Pancreas (tissue), 10 donors: ENCODE measurements at places on chromosomes 7 and 10.

GRCh38 chr7:453597-454306 lies 65.9 kb downstream of the PDGFA start:
- no peak overlapping the region for H3K27ac ChIP-seq
- H3K4me1 ChIP-seq, result no peaks in the 10 kb centered on the region
- no peaks in the 10 kb centered on the region for H3K36me3 ChIP-seq
- no peak overlapping the region for H3K4me3 ChIP-seq
- DNase-seq, result no peak
- H3K27me3 ChIP-seq, result no peaks in the 10 kb centered on the region

GRCh38 chr7:82442492-82443035 lies 1.0 kb downstream of the CACNA2D1 start:
- no peaks in the 10 kb centered on the region for H3K36me3 ChIP-seq
- H3K27me3 ChIP-seq, result peaks cover 16% of the 10 kb centered on the region
- no peak overlapping the region for H3K27ac ChIP-seq
- DNase-seq, result no peak
- H3K4me3 ChIP-seq, result peak overlapping the region; percentile 27
- no peaks in the 10 kb centered on the region for H3K4me1 ChIP-seq

GRCh38 chr10:122565766-122566206 lies 5.2 kb downstream of the DMBT1 start:
- no peak overlapping the region for H3K27ac ChIP-seq
- H3K4me1 ChIP-seq, result no peaks in the 10 kb centered on the region
- H3K36me3 ChIP-seq, result no peaks in the 10 kb centered on the region
- peak; percentile 86 for DNase-seq
- peaks cover 8% of the 10 kb centered on the region for H3K27me3 ChIP-seq

DNA sequence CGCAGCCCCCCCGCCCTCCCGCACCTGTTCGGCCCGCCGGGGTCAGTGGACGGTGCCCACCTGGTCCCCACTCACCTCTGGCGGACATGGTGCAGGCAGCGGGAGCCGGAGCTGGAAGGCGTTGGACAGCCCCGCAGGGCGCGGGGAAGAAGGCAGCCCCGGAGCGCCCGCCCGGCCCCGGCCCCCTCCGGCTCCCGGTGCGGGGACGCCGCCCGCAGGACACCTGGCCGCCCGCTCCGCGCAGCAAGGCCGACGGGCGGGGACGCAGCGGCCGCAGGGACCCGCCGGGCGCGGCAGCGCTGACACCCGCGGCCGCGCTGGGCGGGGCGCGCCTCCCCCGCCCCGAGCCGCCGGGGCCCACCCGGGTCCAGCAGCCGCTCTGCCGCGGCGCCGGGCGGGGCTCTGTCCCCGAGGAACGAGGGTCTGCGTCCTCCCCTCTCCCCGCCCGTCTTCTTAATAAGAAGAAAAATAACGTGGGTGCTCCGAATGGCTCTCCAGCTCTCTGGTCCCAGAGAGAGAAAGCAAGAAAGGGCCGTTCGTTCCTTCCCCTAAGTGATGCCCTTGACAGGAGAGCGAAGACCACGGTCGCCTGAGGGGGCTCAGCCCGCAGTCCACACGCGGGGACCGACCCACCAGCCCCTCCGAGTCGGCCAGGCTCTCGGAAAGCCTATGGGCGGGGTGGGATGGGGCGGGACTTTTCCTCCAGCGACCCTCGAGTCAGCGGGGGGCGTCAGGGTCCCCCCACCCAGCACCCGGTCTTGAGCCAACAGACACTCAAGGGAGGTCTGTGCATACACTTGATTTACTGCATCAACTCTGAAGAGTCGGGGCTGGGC lies 53.4 kb upstream of the FHIP2A start:
- no peaks in the 10 kb centered on the region for H3K27me3 ChIP-seq
- peaks cover 11% of the 10 kb centered on the region for H3K4me1 ChIP-seq
- no peak for DNase-seq

- H3K27ac ChIP-seq, result no peak overlapping the region
- DNase-seq, result no peak
- no peaks in the 10 kb centered on the region for H3K4me1 ChIP-seq
- H3K27me3 ChIP-seq, result no peaks in the 10 kb centered on the region
Measured at GRCh38 chr7:24025094-24025493, 258.9 kb upstream of the NPY start.

GRCh38 chr10:102617816-102618215 lies 26.5 kb upstream of the TRIM8 start:
- no peaks in the 10 kb centered on the region for H3K27me3 ChIP-seq
- DNase-seq, result no peak
- H3K4me3 ChIP-seq, result no peak overlapping the region
- H3K4me1 ChIP-seq, result no peaks in the 10 kb centered on the region
- no peak overlapping the region for H3K27ac ChIP-seq

GRCh38 chr10:109937460-109938065 lies 14.3 kb upstream of the XPNPEP1 start:
- no peak for DNase-seq
- H3K36me3 ChIP-seq, result no peaks in the 10 kb centered on the region
- no peaks in the 10 kb centered on the region for H3K27me3 ChIP-seq
- H3K4me1 ChIP-seq, result no peaks in the 10 kb centered on the region

DNA sequence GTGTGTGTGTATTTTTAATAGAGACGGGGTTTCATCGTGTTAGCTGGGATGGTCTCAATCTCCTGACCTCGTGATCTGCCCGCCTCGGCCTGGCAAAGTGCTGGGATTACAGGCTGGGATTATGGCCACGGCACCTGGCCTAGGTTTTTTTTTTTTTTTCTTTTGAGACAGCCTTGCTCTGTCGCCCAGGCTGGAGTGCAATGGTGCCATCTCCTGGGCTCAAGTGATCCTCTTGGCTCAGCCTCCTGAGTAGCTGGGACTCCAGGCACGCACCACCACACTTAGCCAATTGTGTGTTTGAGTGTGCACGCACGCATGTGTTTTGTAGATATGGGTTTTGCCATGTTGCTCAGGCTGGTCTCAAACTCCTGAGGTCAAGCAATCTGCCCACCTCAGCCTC lies 629.8 kb downstream of the ETV1 start:
- H3K4me3 ChIP-seq, result no peak overlapping the region
- H3K27ac ChIP-seq, result no peak overlapping the region
- no peaks in the 10 kb centered on the region for H3K36me3 ChIP-seq
- DNase-seq, result no peak

DNA sequence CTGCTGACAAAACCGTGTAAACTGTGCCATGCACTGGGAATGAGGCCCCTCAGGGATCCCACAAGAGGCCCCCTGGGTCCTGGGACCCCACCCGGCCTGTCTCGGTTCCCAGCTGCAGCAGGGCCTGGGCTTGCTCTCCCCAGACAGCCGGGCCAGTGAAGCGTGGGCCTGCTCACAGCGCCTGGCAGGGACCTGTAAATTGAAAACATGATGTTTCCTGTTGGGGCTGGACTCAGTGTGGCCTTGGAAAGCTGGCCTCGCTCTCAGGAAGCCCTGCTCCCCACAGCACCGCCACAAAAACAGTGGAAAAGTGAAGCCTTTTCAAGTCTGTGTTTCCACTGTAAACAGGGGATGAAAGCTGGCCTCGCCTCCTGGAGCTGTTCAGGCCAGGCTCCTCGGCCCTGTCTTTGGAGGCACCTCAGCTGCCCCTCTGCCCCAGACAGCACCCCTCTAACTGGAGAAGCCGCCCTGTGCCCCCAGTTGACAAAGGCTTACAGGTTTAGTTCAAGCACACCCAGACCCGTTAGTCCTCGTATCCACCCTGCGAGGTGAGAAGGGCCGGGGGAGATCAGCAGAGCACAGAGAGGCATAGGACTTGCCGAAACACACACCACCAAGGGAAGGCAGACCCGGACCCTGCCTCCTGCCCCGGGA lies 108.3 kb downstream of the ZMIZ1 start:
- DNase-seq, result no peak
- H3K36me3 ChIP-seq, result no peaks in the 10 kb centered on the region
- no peak overlapping the region for H3K4me3 ChIP-seq
- H3K4me1 ChIP-seq, result peaks cover 37% of the 10 kb centered on the region
- peak overlapping the region; percentile 0 for H3K27ac ChIP-seq

GRCh38 chr7:129351320-129351719 lies 82.9 kb upstream of the STRIP2 start:
- H3K36me3 ChIP-seq, result no peaks in the 10 kb centered on the region
- no peaks in the 10 kb centered on the region for H3K27me3 ChIP-seq
- no peak overlapping the region for H3K4me3 ChIP-seq
- no peak for DNase-seq

GRCh38 chr7:25090374-25090773 lies 34.7 kb downstream of the CYCS start:
- peaks cover 2% of the 10 kb centered on the region for H3K4me1 ChIP-seq
- H3K4me3 ChIP-seq, result no peak overlapping the region

GRCh38 chr10:109620396-109620795 lies 302.9 kb downstream of the XPNPEP1 start:
- no peaks in the 10 kb centered on the region for H3K27me3 ChIP-seq
- no peaks in the 10 kb centered on the region for H3K36me3 ChIP-seq
- DNase-seq, result no peak
- H3K4me3 ChIP-seq, result no peak overlapping the region

- no peaks in the 10 kb centered on the region for H3K4me1 ChIP-seq
- DNase-seq, result no peak
- no peaks in the 10 kb centered on the region for H3K27me3 ChIP-seq
- H3K27ac ChIP-seq, result no peak overlapping the region
- H3K4me3 ChIP-seq, result no peak overlapping the region
Measured at GRCh38 chr7:16433568-16434122, 12.3 kb upstream of the CRPPA start.

DNA sequence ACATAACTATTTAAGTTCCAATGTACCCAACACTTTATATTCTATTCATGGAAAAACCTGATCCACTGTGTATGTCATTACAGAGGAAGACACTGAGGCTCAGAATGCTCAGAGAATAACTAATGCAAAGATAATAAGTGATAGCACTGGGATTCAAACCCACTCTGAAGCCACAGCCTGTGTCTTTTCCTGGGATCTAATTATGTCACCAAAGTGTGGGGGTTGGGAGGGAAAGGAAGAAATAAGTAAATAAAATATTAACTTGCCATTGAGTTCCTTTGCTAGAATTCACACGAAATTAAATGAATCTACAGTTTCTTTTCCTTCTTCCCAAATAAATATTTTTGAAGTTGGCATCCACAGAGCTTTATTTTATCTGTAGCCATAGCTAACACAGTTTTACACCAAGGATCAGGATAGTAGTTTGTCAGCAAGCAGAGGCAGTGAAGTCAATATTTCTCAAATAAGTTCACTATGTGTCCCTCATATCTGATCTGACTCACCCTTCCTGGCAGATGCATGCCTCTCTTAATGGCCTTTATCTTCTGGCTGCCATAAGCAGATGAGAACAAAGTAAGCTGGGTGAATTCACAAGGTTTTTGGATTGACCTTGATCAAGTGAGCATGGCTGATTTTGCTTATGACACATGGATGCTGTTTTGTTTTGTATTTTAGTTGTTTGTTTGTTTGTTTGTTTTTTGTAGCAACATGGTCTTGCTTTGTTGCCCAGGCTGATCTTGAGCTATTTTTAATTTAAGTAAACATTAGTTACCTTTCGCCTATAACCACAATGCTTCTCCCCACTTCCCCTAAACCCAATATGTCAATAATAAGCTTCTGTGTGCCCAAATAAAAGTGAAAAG lies 6.3 kb downstream of the RAPGEF5 start:
- peaks cover 55% of the 10 kb centered on the region for H3K4me1 ChIP-seq
- H3K27ac ChIP-seq, result no peak overlapping the region
- H3K27me3 ChIP-seq, result no peaks in the 10 kb centered on the region
- no peaks in the 10 kb centered on the region for H3K36me3 ChIP-seq
- DNase-seq, result no peak

DNA sequence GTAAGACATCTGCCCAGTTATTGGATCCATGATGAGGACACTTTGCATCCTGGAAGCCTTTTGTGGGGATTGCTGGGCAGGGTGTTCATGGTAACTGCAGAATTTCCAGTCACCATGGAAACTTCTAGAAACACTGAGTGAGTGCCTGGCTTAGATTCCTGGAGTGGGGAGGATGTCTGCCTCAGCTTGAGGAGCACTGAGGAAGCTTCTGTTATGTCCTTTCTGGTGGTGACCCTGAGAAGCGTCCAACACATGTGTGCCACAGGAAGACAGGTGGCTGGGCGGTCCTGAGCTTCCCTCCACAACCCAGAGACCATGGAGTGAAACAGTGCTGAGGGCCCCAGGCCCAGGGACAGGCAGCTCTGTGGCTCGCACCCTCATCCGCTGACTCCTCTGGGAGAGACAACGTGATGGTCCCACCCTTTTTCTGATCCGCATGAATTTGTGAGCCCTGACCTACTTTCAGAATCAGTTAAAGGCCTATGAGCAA lies 191.8 kb upstream of the CXCL12 start:
- no peaks in the 10 kb centered on the region for H3K36me3 ChIP-seq
- no peak overlapping the region for H3K27ac ChIP-seq
- no peaks in the 10 kb centered on the region for H3K4me1 ChIP-seq
- no peak overlapping the region for H3K4me3 ChIP-seq

GRCh38 chr7:143239813-143240212 lies 18.0 kb downstream of the TAS2R40 start:
- H3K27ac ChIP-seq, result no peak overlapping the region
- no peaks in the 10 kb centered on the region for H3K4me1 ChIP-seq
- H3K27me3 ChIP-seq, result no peaks in the 10 kb centered on the region
- DNase-seq, result no peak
- H3K36me3 ChIP-seq, result no peaks in the 10 kb centered on the region
- no peak overlapping the region for H3K4me3 ChIP-seq

- no peaks in the 10 kb centered on the region for H3K36me3 ChIP-seq
- DNase-seq, result peak; percentile 56
- no peak overlapping the region for H3K27ac ChIP-seq
Measured at GRCh38 chr7:139118234-139118804, 8.8 kb upstream of the ZC3HAV1 start.

GRCh38 chr10:128579280-128579865 lies 453.1 kb upstream of the MKI67 start:
- H3K27me3 ChIP-seq, result peaks cover 3% of the 10 kb centered on the region
- no peak for DNase-seq
- H3K4me1 ChIP-seq, result no peaks in the 10 kb centered on the region

GRCh38 chr7:159036916-159037605 lies 107.6 kb downstream of the VIPR2 start:
- no peak overlapping the region for H3K27ac ChIP-seq
- no peaks in the 10 kb centered on the region for H3K27me3 ChIP-seq
- no peak overlapping the region for H3K4me3 ChIP-seq
- no peaks in the 10 kb centered on the region for H3K4me1 ChIP-seq

DNA sequence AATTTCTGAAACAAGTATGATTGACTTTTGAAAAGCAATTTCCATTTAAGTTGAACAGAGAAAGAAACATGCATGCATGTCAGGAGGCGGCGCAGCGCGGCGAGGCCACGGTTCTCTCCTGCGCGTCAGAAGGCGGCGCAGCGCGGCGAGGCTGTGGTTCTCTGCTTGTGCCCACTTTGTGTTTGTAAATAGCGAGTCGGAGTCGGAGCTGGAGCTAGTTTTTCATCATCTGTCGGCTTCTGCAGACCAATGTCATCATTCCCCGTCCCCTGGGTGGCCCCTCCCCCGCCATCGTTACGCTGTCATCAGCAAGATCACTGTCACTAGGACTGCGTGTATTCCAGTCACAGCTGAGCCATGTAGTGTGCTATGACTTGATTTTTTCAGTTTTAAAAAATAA lies 49.2 kb downstream of the INPP5A start:
- DNase-seq, result no peak
- no peaks in the 10 kb centered on the region for H3K36me3 ChIP-seq
- H3K4me3 ChIP-seq, result no peak overlapping the region
- H3K27me3 ChIP-seq, result no peaks in the 10 kb centered on the region
- H3K4me1 ChIP-seq, result peaks cover 16% of the 10 kb centered on the region
- no peak overlapping the region for H3K27ac ChIP-seq

- no peaks in the 10 kb centered on the region for H3K27me3 ChIP-seq
- no peaks in the 10 kb centered on the region for H3K4me1 ChIP-seq
- no peaks in the 10 kb centered on the region for H3K36me3 ChIP-seq
- peak; percentile 67 for DNase-seq
- H3K4me3 ChIP-seq, result no peak overlapping the region
Measured at GRCh38 chr10:43340619-43341018, 30.8 kb upstream of the FXYD4 start.
